NCI-H526 treated with DMSO at 0.1 percent for 48 hours (cell line): ENCODE measurements at places on chromosomes 11 and 22.

GRCh38 chr22:22242488-22242887 is 2.1 kb upstream of the VPREB1 start:
- DNase-seq = no peak

- DNase-seq = no peak
Observed at GRCh38 chr11:32379719-32380118, 55.6 kb downstream of the WT1 start.

DNA sequence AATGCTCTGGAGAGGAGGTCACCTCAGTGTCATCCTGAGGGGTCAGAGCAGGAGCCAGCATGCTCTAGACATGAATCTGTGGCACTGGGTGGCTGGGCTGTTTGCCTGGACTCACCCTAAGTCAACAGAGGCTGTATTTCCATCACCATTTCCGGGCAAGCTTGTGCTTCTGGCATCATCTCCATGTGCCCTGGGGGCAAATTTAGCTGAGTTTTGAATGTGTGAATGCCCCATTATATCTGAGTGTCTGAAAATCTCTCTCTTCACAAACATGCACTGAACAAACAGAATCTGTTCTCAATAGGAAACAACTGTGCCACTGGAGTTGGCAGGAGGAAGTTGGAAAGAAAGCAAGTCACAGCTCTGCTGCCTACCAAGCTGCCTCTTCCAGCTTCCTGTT is 356.2 kb downstream of the GRM5 start:
- no peak for DNase-seq

GRCh38 chr11:77467993-77468392 is 5.9 kb downstream of the PAK1 start:
- DNase-seq = no peak

DNA sequence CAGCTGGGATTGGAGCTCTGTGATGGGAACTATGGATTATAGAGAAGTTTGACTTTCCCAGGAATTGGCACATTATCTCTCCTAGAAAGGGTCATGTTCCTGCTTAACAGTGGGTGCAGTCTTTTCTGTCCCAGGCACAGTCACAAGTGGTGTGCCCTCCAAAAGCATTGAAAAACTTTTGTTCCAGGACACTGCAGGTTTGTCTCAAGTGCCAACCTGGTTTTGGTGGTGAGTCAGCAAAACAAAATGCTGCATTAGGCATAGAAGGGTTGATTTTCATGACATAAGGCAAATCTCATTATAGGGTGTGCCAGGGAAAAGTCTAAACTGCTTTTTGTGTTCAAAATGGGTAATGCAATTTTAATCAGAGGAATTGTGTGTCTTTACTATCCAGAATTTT is 4.9 kb downstream of the HTATIP2 start:
- DNase-seq = no peak

GRCh38 chr11:115724666-115725065 is 220.5 kb upstream of the CADM1 start:
- no peak for DNase-seq

GRCh38 chr11:77149716-77150392 is 21.8 kb downstream of the MYO7A start:
- DNase-seq = no peak

DNA sequence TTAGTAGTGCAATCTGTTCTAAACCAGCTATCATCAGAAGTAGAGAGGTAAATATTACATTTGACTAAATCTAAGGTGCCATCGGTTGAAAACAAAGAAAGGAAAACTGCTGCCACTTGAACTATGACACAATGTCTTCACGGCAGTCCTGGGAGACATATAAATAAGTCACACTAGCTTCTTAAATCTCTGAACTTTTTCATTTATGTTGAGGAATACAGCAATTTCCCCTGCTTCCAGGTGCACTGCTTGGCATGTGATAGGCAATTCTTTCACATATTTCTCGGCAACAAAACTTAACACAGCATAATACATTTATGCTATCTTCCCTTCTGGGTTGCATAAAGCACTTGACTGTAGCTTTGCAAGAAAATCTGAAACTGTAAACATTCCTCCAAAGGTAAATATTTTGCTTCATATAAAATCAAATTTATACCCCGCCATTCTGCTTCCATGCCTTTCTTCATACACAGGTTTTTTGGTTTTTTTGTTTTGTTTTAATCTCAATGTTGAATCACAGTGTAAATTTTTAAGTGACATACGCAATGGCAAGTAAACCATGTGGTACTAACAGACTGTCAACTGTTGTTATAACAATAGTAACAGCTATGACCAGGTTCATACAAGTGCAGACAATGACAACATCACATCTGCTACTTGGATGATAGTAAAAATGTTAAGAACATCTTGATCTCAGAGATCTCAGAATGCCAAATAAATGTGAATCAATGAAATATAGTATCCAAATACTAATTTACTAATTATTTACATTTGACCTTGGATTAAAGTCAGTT is 18.2 kb downstream of the USP28 start:
- DNase-seq = no peak

DNA sequence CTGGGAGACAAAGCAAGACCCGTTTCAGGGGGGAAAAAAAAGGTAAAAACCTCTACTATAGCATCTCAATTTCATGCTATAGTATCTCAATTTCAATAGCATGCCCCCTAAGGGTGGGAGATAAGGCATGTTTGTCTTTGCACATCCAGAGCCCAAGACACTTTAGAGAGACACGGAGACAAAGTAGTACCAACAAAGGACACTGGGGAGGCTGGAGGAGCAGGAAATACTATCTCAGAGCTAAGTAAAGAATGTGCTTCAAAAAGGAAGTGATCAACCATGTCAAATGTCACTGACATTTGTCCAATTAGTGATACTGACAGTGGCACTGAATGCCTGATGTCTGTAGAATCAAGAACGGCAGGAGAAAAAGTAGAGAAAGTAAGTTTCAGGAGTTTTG is 68.6 kb downstream of the RRAS2 start:
- DNase-seq = no peak

DNA sequence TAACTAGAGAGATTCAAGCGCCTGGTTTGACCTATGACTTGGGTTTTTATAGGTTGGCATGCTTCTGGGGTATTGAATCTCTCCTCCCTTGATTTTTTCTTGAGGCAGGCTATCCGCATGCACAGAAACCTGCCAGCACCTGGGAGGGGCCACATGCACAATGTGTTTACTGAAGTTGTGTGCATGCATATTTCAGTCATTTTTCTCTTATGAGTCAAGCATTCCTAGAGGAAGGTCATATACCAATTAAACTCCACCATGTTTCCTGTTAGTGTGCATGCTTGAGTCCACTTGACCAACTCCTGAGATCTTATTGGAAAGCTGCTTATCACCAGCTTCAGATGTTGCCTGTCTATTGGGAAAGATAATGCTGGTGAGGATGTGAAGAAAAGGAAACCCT is 1718.4 kb downstream of the LRRC4C start:
- no peak for DNase-seq

DNA sequence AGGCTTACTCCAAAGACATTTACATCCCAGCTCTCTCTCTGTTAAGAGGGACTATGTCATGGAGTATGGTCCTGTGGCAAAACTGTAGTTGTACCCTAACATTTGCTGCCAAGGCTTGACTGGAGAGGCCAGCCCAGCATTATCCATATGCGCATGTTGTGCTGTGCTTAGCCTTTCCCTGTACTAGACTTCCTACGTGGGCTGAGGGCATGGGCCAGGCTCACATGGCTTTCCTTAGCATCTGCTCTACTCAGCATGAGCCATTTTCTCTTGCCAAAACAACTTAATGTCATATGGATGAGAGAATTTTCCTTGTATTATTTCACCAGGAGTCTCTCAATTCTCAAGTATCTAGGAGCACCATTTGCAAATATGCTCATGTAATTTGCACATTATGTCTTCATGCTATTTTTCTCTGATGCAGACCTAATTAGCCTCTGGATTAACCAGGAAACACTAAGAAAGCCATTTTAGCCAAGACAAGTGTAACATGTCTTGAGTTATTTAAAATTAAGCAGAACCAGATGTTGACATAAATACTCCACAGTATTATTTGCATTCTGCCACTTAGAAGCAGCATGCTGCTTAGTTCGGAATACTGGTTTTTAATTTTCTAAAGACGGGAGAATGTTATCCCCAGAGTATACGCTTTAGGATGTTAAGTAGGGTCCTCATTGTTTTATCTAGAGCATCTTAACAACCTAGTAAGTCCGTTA is 71.7 kb upstream of the FAR1 start:
- DNase-seq = no peak

DNA sequence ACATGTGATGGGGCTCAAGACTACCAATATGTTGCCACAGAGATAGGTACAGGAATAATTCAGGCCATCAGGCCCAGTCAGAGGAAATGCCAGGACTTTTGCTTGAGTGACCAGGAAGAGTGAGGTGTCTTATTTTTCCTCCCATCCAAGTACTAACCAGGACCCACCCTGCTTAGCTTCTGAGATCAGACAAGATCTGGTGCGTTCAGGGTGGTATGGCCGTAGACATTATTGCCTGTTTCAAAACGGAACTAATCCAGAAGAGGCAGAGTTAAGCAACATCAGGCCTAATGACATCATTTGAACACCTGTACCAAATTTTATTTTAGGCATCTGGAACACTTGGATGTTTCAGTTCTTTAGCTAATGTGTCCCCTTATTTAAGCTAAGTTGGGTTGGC is 205.5 kb upstream of the POU2AF2 start:
- no peak for DNase-seq

DNA sequence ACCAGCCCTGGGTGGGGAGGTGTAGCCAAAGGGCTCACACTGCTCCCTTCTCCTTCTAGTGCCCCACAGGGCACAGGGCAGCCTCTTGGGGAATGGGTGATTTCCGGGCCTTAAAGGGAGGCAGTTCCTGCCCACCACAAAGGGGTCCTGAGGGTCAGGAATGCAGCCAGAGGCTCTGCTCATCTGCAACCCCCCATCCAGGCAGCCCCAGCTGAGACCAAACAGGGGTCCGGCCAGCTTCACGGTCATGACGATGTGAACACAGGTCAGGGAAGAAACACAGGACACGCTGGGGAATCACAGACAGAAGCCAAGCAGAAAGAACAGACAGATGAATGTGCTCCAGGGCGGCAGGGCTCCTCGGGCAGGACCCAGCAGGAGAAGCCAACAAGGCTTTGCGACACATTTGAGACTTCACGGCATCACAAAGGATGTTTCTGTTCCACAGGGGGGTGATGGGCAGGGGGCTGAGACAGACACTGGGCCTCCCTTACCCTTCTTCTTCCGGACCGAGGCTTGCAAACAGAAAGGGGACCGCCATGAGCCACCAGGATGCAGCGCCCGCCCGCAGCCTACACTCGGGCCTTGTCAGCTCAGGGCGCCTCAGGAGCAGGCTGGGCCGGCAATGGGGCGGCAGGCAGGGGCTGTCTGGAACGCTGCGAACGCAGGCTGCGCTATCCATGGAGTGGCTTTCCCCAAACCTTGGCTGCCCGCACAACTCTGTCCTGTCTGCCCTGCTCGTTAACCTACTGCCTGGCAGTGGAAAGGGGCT is 101.9 kb downstream of the CTTN start:
- DNase-seq = no peak

DNA sequence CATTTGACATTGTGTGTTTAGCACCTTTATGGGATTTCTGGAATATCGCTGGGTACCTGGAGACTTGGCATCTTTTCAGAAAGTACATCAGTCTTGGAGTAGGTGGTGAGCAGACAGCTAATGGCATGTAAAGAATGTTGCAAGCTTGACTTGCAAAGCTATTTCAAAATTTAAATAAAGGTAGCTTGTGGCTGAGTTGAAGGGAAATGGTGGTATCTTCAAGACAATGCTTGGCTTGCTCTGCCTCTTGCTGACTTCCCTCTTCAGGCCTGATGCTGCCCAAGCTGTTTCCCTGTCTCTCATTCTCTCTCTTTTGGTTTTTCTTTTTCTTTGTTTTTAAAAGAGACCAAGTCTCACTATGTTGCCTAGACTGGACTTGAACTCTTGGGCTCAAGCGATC is 13.2 kb downstream of the ZNRF3 start:
- DNase-seq = no peak

- no peak for DNase-seq
Observed at GRCh38 chr11:33594188-33594587, 106.4 kb downstream of the C11orf91 start.

GRCh38 chr22:30291058-30291892 is 2.0 kb upstream of the CASTOR1 start:
- DNase-seq = no peak

GRCh38 chr22:21981874-21982273 is 713 bp downstream of the TOP3B start:
- no peak for DNase-seq

GRCh38 chr11:26276798-26277424 is 55.0 kb upstream of the ANO3 start:
- peak; percentile 63 for DNase-seq

DNA sequence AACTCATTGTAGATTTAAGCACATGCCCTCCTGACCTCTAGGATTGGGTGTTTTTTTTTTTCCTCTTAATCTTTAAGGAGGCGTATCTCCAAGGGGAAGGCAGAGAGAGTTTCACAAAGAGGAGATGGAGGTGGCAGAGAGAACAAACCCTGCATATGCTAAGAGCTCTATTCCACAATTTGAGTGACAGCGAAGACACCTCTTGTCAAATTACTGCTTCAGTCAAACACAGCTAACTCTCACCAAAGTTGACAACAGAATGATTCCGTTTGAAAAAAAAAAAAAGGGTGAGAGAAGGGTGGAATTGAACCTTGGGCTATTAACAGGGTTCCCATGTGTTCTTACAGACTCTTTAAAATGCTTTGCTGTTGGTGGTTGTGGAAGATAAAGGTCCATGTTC is 112.6 kb downstream of the NXPE2 start:
- DNase-seq = no peak
